Activated T-helper 1 cell treated with anti-CD3 and anti-CD28 coated beads, Interleukin-2, amount 50 U/mL, for 16 hours (primary cell): ENCODE measurements at places on chromosomes 7 and 10.

GRCh38 chr10:92290076-92290836 lies 622 bp downstream of the CPEB3 start:
- peak; percentile 5 for DNase-seq

GRCh38 chr10:35153716-35154115 lies 27.1 kb downstream of the CREM start:
- no peak for DNase-seq

- DNase-seq, result no peak
Measured at GRCh38 chr10:44807451-44807850, 103.7 kb upstream of the TMEM72 start.

DNA sequence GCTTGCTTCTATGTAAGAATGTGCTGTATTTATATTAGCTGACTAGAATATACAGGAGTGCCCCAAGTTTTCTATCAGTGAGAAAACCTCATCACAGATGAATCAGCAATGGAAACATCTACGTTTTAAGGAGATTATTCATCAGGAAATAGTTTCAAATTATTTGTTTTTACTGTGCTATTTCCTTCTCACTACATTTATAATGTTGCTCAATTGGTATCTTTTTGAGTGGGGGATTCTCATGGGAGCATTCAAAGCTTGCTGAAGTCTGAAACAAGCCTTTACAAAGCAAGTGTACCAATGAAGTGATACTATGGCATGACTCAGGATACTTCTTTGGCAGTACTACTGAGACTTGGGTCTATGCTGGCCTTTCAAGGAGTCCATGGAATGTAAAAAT lies 191.1 kb upstream of the SLC26A5 start:
- DNase-seq, result no peak

GRCh38 chr10:110923856-110924493 lies 4.6 kb downstream of the SHOC2 start:
- no peak for DNase-seq

DNA sequence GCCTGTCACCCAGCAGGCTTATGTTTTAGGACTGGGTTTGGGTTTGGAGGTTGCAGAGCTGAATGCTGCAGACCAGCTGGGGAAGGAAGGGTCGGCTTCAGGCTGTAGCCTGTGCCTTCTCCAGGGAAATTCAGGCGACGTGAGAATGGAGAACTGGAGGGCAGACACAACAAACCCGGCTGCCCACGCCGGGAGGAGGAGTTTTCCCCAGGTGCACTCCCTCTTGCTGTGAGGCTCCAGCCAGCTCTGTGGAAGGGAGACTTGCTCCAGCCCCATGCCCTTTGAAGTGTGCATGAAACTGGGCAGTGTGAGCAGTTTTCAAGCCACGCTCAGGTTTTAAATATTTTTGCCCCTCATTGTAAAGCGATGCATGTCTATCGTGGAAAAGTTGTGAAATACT lies 279.1 kb downstream of the CCSER2 start:
- DNase-seq, result no peak
